ENCODE measurements at places on chromosomes 6 and 20.

DNA sequence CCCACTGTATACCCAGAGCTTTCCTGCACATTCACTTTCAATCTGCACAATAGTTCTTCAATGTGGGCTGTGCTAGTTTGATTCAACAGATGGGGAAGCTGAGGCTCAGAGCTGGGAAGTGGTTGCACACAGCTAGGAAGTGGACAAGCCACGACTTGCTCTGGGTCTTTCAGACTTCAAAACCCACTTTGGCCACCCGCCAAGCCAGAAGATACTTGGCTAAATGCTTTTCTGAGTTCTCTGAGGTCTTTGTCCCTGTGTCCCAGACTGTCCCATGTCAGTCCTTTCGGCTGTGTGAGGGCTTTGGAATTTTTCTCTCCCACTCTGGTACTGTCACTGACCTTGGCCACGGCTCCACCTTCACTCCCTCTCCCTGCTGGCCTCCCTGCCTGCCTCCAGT is 10.6 kb downstream of the PDYN start:
- no peaks in the 10 kb centered on the region for H3K4me1 ChIP-seq
- H3K4me3 ChIP-seq = no peak overlapping the region
- no peak overlapping the region for H3K27ac ChIP-seq

DNA sequence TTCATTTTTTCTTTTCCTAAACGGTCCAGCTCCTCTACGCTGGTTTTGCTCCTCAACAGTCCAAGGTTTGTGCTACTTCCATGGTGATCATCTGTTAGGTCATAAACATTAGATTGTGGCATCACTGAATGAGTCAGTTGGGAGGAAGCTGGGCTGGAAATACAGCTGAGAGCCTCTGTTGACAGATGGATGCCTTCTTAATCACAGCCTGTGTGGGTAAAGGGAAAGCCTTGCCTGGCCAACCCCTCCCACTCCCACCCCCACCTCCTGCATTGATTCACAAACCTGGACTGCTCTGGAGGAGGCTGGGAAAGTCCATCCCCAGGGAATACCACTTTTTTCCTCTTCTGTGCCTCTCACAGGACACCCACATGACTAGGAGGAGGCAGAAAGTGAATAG is 180.6 kb upstream of the CCN2 start:
- DNase-seq = peak; percentile 4
- no peak overlapping the region for H3K4me3 ChIP-seq
- H3K36me3 ChIP-seq = no peaks in the 10 kb centered on the region
- no peaks in the 10 kb centered on the region for H3K27me3 ChIP-seq
- H3K4me1 ChIP-seq = peaks cover 39% of the 10 kb centered on the region
- H3K27ac ChIP-seq = no peak overlapping the region

DNA sequence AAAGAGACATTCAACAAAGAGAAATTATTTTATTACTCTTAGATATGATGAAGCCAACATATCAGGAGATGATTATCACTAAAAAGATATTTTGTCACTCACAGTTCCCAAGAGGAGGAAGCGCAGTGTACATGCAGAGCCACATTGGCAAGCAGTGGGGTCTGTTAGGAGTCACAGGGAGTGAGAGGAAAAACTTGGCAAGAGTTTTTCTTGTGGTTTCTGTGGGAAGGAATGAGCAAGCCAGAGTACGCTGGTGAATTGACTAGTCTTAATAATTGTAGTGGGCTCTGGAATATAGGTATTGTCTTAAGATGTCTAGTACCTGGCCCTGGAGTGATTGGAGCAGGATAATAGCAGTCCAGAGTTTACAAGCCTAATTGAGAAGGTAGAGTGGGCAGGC is 1095.2 kb downstream of the GRIK2 start:
- no peaks in the 10 kb centered on the region for H3K4me1 ChIP-seq
- no peak for DNase-seq
- no peaks in the 10 kb centered on the region for H3K27me3 ChIP-seq
- no peak overlapping the region for H3K4me3 ChIP-seq
- no peaks in the 10 kb centered on the region for H3K36me3 ChIP-seq

DNA sequence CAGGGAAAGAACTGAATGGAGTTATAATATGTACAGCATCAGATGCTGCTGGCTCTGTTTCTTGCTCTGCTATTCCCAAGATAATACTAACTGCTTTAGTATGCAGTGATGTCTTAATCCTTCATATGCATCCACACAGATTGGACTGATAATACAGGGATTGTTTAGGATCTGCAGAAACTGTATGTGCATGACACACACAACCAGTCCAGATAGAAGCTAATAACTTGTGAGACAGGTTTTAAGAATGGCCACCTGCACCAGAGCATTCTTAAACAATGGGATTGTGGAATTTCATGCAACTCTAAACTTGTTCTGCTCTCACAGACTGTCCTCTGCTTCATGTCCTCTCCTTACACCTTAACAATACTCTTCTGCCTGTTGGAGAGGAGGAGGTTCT is 90.9 kb downstream of the SPTLC3 start:
- no peaks in the 10 kb centered on the region for H3K27me3 ChIP-seq
- no peak for DNase-seq
- no peak overlapping the region for H3K27ac ChIP-seq
- no peak overlapping the region for H3K4me3 ChIP-seq
- H3K36me3 ChIP-seq = no peaks in the 10 kb centered on the region

GRCh38 chr6:154337406-154338005 is 19.1 kb downstream of the IPCEF1 start:
- H3K27me3 ChIP-seq = no peaks in the 10 kb centered on the region
- no peak for DNase-seq
- H3K4me1 ChIP-seq = peaks cover 12% of the 10 kb centered on the region
- H3K4me3 ChIP-seq = no peak overlapping the region
- H3K36me3 ChIP-seq = no peaks in the 10 kb centered on the region
- no peak overlapping the region for H3K27ac ChIP-seq

DNA sequence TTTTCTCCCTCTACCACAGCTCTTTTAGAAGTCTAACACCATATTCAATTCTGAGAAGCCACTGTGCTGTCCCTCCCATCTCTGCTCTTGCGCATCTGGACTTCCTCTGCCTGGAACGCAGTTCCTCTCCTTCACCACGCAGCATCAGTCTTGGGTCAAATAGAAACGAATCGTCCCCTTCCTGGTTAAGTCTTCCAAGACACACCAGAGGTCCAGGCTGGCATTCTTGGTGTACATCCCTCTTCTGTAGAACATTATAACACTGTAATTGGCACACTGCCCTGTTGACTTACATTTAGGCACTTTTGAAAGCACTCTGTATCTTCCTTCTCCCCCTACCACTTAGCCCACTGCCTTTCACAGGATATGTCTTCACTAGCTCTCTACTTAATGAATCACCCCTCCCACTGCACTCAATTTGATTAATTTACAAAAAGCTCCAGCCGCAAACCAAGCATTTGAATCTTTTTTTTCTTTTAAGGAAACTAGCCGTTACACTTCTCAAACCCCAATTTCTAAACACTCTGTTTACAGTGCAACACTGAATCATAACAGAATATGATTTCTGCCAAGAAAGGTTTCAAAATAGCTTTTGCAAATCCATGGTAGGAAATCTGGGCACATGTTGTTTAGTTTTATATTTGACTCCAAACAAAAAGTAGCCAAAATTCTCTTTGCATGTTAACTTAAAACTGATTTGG is 140.8 kb upstream of the CARMIL1 start:
- H3K27me3 ChIP-seq = no peaks in the 10 kb centered on the region
